ENCODE measurements at places on chromosomes 7 and 10.
A peak's percentile ranks its signal among the peaks of the same experiment; 100 is the strongest.

DNA sequence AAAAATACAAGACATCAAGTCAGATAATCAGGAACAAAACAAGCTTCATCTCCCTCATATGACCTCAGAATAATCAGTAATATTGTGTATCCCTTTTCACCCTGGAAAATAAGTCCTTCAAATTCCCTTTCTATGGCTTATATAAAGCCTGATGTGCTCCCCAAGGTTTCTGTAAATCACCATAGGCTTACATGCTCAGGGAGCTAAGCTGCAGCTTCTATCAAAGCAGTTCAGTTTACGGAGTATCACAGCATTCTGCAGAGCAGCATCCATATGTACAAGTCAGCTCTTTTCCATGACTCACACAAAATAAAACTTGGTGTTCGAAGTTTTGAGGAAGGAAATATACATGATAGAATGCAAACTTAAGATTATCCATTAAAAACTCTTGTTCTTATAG is 225.6 kb downstream of the LRRTM3 start:
- DNase-seq: no peak

- no peak for DNase-seq
Measured at GRCh38 chr7:89966067-89966664, 188.1 kb upstream of the STEAP1 start.

- DNase-seq: no peak
Measured at GRCh38 chr7:31307972-31308371, 32.6 kb downstream of the NEUROD6 start.

GRCh38 chr10:71176661-71177060 is 35.7 kb upstream of the UNC5B start:
- no peak for DNase-seq

GRCh38 chr7:150444674-150445365 is 5.6 kb upstream of the GIMAP8 start:
- no peak for DNase-seq

GRCh38 chr10:31694929-31695837 is 233.4 kb downstream of the ARHGAP12 start:
- DNase-seq: peak; percentile 58

DNA sequence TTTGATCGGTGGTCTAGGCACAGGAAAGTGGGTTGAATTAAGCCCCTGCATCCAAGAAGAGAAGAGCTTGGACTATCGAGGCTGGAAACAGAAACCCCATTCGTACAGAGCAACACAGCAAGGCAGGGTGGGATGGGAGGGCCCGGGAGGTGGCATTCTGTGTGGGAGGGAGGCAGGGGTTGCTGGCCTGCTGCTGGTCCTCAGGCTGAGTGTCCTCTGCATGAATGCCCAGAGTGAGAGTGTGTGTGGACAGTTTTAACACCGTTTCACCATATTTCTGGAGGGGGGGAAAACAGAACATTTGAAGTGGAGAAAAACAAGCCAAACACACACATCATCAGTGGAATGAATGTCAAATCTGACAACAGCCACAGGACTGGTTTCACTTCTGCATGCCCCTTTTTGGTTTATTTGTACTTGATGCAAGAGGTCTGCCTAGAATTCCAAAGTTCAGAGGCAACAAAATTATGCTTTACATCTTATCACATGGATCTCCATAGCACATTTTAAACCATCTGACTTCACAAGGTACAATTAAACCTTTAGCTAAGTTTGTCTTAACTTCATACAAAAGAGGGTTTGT is 11.1 kb upstream of the ENO4 start:
- DNase-seq: no peak

DNA sequence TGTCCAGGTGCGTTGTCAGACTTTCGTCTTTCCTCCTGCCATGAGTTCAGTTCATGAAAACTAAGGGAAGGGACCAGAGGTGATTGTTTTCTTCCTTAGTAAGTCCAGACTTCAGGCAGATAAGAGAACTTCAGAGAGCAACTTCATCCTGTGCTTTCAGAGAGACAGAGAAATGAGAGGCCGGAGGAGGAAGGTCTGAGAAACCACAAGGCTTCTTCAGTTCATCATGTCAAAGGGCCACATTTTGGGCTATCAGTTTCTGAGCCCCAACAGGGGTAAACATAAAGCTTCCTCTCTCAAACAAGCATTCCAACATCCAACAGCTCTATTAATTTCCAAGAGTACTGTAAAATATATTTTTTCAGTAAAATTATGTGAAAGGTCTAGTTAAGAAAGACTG is 668.4 kb upstream of the NRP1 start:
- DNase-seq: no peak

- DNase-seq: peak; percentile 82
Measured at GRCh38 chr10:83536426-83536825, 602.9 kb upstream of the GHITM start.

- DNase-seq: no peak
Measured at GRCh38 chr7:20721086-20721810, 65.4 kb downstream of the SP8 start.

GRCh38 chr10:89241486-89242344 is 9.9 kb downstream of the LIPA start:
- DNase-seq: no peak

DNA sequence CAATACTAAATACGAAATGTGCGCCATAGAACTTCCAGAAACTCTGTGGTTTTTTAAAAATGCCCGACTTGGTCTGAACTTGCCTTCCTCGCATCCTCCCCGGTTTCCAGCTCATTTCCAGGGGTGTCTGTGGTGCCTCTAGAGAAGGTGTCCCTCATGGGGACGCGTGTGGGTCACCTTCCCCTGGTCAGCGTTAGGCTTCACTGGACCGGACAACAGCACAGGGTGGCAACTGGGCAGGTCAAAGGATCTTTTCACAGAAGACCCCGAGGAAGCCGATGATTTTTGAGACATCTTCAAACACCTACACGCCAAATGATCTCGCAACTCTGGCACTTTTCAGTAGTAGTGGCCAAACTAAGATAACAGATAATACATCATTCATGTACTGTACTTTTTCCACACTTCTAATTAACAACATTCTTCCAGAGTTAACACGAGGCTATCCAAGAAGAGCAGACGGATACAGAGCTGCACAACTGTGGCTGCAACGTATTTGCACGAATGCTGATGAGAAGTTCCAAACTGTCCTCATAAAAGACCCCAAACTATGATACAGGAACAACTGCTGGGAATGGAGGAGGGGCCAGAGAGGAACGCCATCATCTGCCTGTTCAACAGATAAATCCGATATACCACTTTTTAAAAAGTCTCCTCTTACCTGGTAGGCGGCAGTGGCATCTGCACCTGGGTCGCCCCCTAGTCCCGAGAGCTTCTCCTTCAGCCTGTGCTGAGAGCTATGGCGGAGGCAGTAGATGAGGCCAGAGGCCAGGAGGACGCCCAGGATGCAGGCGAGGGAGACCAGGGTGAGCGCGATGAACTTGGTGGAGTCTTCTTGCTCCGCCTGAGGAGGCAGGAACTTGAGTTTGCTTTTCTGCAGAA is 345.5 kb downstream of the DNAJB6 start:
- DNase-seq: no peak

DNA sequence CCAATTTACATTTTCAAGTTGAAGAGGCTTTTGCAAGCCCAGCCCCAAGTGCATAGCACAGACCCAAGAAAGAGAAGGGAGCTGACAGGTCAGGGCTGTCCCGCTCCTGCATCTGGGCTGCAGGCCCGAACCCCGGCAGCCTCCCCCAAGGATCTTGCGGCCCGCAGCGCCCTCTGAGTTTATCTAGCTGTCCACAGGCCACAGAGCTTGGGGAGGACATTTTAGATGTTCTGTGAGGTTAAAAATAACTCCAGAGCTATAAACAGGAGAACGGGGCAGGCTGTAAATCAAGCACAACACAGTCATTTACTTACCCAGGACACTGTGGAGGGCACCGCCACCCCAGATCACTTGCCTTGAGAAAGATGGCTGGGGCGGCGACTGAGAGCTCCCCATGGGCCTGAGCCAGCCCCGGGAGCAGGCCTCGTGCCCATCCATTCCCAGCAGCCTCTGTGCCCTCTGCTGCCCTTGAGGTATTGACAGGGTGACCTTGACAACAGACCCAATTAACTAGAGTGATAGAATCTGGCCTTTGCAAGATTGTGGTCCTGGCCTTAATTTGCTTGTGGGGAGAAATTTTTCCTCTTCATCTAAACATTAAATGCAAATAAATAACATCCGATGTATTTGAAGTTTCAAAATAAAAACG is 563.0 kb downstream of the TCERG1L start:
- no peak for DNase-seq

GRCh38 chr10:133343558-133343957 is 3.6 kb upstream of the PRAP1 start:
- DNase-seq: no peak

GRCh38 chr10:131846240-131847101 is 54.3 kb upstream of the PPP2R2D start:
- no peak for DNase-seq

DNA sequence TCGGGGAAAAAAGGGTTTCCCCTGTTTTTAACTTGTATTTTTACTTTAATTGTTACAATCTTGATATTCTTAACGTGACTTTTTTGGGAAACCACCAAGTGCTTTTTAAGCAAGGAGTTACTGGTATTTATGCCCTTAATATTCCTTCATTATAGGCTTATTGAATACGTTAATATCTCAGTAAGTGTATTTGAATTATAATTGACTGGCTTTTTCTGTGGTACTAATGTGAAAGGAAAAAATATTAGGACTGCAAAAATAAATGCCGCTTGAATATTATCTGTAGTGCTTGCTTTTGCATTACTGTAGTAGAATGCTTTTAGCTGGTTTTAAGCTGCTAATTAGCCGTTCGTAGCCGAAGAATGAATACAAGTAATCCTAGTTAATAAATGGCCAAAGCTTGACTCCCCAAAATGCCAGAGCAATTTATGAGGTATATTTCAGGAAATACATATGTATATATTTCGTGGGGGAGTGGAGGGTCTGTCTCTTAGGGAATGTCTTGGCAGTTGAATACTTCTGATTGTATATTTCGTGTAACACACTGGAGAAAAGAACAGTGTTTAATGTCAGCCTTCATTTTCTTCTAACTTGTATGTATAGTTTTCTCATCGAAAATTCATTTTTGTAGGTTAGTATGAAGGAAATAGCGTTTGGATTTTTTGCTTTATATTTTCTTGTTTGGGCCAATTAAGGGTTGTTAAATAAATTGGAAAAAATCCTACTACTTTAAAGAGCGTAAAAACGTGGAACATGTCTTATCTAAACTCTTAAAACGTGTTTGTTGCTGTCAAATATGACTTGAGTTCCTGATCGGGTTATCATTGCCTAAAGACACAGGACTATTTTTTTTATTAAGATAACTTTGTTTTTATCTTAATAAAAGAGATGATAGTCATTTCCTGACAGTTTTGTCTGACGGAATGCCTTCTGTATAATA is 1.5 kb downstream of the PDCD4 start:
- DNase-seq: no peak

DNA sequence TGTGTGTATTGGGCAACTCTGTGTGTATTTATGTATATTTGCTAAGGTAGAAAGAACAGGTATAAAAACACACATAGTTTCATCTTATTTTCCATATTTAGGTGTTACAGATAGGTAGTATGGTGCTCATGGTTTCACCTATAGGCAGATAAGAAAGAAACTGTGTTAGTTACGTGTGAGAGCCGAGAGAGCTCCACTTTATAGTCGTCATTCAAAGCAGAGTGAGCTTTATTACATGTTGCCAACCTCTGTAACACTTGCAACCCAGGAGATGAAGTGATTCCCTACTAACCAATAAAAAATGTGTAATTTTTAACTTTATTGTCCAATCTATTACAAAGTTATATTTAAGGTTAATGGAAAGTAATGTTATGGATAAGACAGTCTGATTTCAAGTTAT is 121.3 kb downstream of the AGMO start:
- DNase-seq: no peak

- DNase-seq: peak; percentile 21
Measured at GRCh38 chr7:76512941-76513816, 2.8 kb downstream of the UPK3B start.

- DNase-seq: peak; percentile 37
Measured at GRCh38 chr7:36279200-36279925, 110.3 kb upstream of the ANLN start.

- no peak for DNase-seq
Measured at GRCh38 chr7:38678698-38679054, 47.5 kb upstream of the AMPH start.

DNA sequence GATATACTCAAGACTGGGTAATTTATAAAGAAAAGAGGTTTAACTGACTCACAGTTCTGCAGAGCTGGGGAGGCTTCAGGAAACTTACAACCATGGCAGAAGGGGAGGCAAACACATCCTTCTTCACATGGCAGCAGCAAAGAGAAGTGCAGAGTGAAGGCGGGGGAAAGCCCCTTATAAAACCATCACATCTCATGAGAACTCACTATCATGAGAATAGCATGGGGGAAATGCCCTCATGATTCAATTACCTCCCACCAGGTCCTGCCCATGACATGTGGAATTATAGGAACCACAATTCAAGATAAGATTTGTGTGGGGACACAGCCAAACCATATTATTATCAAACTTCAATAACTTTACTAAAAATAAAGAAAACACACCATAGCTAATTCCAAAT is 30.4 kb upstream of the JAZF1 start:
- no peak for DNase-seq

DNA sequence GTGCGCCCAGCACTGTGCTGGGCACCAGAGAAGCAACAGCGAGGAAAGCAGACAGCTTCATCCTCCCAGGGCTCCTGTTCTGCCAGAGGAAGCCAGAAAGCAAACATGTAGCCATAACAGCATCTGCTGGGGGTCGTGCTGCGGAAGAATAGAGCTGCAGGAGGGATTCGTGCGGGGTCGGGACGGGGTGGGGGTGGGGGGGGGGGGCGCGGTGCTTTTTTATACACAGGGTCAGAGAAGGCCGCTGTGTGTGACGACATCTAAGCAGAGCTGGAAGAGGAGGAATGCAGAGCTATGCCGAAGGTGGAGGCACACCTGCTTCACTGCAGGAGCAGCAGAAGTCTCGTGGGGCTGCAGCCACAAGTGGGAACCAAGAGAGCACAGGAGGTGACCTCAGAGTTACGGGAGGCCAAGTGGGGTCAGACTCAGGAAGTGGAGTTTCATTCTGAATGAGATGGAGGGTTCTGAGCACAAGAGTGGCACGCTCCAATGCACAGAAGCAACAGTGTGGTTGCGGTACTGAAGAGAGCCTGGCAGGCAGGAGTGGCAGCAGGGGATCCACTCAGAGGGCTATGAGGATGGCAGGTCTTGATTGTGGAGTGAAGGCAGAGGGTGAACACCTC is 11.1 kb downstream of the PKD1L1 start:
- no peak for DNase-seq

DNA sequence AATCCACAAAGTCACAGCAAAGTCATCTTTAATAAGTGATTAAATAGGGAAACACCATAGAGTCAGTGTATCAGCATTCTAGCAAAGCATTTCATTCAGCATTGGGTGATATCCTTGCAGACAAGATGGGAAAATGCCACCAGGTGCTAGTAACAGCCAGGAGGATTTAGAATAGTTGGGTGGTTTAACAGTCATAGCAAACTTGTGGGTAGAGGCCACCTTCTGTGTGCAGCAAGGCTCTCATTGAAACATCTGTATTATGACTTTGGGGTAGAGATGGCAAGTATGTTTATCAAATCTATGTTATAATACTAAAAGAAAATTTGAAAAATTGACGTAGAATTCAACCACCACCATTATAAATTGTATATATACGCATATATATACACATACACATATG is 26.4 kb upstream of the ADO start:
- no peak for DNase-seq

GRCh38 chr10:80964955-80965614 is 427.4 kb downstream of the SH2D4B start:
- DNase-seq: no peak

- DNase-seq: no peak
Measured at GRCh38 chr10:75243426-75243825, 7.7 kb upstream of the COMTD1 start.
